Central memory CD8-positive, alpha-beta T cell (primary cell): ENCODE measurements at places on chromosomes 2 and 18.

- no peaks in the 10 kb centered on the region for H3K36me3 ChIP-seq
- DNase-seq: no peak
- H3K27me3 ChIP-seq: no peaks in the 10 kb centered on the region
- H3K27ac ChIP-seq: no peak overlapping the region
- no peaks in the 10 kb centered on the region for H3K4me1 ChIP-seq
Observed at GRCh38 chr2:1968209-1968987, 224.1 kb upstream of the PXDN start.

DNA sequence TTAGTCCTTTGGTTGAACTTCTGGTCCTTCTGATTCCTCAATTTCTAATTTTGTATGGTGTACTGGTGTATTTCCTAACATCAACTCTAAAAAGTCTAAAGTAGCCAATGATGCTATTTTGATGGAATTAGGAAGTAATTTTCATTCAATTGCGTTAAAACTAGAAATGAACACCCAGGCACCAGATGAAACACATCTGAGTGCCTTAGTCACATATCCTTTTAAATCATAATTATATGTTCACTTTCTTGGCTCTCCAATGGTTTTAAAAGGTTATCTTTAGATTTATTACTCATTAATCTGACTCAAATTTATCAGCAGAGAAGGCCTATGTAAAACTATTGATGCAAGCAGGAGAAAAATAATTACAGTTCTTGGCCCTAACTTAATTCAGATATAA, 119.7 kb downstream of the GAREM1 start:
- DNase-seq: no peak
- no peak overlapping the region for H3K4me3 ChIP-seq
- H3K4me1 ChIP-seq: no peaks in the 10 kb centered on the region
- H3K36me3 ChIP-seq: no peaks in the 10 kb centered on the region
- peaks cover 17% of the 10 kb centered on the region for H3K27me3 ChIP-seq

DNA sequence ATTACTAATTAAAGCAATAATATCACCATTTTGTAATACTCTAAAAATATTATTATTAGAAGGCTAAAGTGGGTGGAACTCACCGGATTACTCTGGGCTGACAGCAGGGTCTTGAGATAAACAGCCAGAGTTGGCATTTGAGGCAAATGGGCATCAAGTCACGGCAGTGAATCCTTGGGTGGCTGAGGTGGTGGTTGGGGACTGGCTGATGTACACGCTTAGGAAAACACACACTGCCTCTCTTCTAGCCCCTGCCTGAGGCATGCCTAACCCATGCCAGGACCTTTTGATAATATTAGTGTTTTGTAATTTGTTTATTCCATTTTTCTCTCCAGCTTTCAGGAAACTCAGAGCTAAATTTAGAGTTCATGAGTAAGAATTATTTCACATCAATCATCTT, 76.8 kb downstream of the ACKR3 start:
- H3K27me3 ChIP-seq: peaks cover 60% of the 10 kb centered on the region
- H3K27ac ChIP-seq: no peak overlapping the region
- H3K36me3 ChIP-seq: peaks cover 2% of the 10 kb centered on the region
- no peak overlapping the region for H3K4me3 ChIP-seq
- H3K4me1 ChIP-seq: no peaks in the 10 kb centered on the region

- H3K36me3 ChIP-seq: peaks cover 10% of the 10 kb centered on the region
- no peak for DNase-seq
- no peak overlapping the region for H3K27ac ChIP-seq
- H3K4me3 ChIP-seq: no peak overlapping the region
- H3K27me3 ChIP-seq: no peaks in the 10 kb centered on the region
- H3K4me1 ChIP-seq: peaks cover 47% of the 10 kb centered on the region
Observed at GRCh38 chr2:9889812-9890261, 46.6 kb downstream of the TAF1B start.

DNA sequence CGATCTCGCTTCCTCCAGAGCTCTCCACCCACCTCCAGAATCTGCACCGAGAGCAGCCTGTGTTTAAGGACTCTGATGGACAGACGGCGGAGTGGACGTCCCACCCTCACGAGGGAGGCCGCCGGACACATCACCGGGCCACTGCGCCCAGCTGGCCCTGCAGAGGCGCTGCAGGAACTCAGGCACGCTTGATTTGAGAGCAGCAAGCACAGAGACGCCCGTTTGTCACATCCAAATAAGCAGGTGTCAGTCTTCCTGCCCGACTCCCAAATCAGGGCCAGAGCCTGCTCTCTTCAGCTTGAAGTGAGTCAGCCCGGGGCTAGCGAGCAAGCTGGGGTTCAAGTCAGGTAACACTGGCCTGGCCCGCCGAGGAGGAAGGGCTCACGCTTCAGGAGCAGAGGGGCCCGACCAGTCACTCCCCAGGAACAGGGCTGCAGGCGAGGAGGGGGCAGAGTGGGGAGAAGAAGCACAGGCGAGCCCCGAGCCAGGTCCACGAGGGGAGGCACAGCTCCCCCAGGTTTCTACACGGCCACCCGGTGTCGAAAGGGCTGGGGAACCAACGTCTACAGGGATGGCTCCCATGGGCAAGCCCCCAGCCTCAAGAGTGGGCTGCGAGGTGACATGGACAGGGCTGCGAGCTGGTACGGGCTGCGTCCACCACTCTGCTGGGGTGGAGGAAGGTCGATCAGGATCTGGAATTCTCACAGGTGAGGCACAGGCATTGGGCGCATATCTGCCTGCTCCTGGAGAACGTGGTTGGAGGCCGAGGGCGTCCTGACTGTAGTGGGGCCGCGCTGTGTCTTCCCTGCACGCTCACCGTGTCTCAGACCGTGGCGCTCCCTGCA, 52.5 kb upstream of the CTDP1 start:
- no peak for DNase-seq
- peaks cover 61% of the 10 kb centered on the region for H3K27me3 ChIP-seq
- no peak overlapping the region for H3K4me3 ChIP-seq
- no peak overlapping the region for H3K27ac ChIP-seq

GRCh38 chr2:54757500-54757899, 34.0 kb downstream of the EML6 start:
- no peak overlapping the region for H3K27ac ChIP-seq
- H3K4me1 ChIP-seq: no peaks in the 10 kb centered on the region
- no peak overlapping the region for H3K4me3 ChIP-seq
- peaks cover 11% of the 10 kb centered on the region for H3K27me3 ChIP-seq

DNA sequence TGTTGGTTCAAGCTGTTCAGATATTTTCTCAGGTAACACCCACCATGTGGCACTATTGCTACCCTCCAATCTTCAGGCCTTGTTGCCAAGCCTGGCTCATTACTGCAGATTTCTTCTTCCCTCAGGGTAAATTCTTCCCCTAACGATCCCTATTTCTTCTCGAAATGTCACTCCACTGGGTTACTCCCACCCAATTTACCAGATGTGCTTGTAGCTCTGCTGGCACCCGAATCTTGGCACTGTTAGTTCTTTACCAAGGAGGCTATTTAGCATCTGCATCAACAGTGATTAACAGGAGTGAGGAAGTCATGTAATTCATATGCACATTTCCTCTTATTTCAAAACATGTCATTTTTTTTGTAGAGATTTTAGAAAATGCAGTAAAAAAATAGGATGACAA, 217.1 kb upstream of the CYRIA start:
- H3K4me3 ChIP-seq: no peak overlapping the region
- H3K36me3 ChIP-seq: no peaks in the 10 kb centered on the region
- H3K27ac ChIP-seq: no peak overlapping the region
- DNase-seq: no peak
- no peaks in the 10 kb centered on the region for H3K4me1 ChIP-seq

- no peak overlapping the region for H3K4me3 ChIP-seq
- no peak overlapping the region for H3K27ac ChIP-seq
- no peaks in the 10 kb centered on the region for H3K4me1 ChIP-seq
- no peak for DNase-seq
- H3K27me3 ChIP-seq: no peaks in the 10 kb centered on the region
- H3K36me3 ChIP-seq: no peaks in the 10 kb centered on the region
Observed at GRCh38 chr2:142874293-142874814, 3.1 kb upstream of the KYNU start.
